HCT116 (cell line): ENCODE measurements at places on chromosomes 3 and 15.

- no peak for DNase-seq
These were observed 218.1 kb downstream of the NSUN3 start for GRCh38 chr3:94280958-94281357.

DNA sequence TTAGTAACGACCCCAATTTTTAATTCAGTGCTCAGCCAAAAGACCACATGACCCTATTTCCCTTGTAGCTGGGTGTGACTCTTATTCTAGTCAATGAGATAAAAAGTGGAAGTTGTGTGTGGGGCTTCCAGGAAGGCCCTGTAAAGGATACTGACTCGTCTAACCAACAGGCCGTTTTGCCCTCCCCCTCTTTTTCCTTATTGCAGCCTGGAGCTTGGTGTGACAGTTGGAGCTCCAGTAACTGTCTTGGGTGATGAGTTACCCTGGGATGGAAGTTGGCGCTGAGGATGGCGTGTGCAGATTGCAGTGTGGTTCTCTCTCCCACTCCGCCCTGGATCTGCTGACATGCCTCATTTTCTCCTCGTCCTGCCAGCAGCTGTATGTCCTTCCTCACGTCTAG lies 209.3 kb upstream of the PROK2 start:
- DNase-seq = no peak

- no peak for DNase-seq
These were observed 9.3 kb upstream of the BCL2L10 start for GRCh38 chr15:52121896-52122295.

GRCh38 chr3:52730681-52731080 lies 24.8 kb downstream of the SPCS1 start:
- DNase-seq = no peak

DNA sequence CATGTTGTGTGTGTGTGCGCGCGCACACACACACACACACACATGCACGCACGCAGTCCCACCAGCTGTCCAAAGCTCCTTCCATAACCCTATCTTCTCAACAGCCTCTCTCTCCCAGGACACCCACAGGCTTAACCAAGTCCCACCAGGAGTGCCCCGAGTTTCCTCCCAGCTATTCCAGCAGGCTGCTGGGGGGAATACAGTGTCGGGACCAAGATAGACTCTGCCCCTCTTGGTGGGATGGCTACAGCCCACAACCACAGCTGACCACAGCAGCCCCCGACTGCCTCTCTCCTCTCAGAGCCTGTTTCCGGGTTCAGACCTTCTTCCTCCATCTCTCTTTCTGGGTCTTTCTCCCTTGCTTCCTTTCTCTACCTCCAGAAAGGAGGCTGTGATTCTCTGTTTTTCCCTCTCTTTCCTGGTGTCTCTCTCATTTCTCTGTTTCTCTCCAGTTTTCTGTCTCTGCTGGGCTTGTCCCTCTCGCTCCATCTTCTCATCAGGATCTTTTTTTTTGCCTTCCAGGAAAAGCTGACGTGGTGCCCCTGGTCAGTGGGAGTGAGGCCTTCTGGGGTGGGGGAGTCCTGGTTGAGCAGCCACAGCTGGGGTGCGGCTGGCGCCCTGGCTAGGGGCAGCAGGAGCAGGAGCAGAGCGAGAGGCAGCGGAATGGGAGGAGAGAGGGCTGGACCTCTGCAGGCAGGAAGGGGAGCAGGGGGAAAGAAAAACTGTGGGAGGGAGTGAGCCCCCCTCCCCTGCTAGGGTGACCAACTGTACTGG lies 3.3 kb upstream of the ISLR start:
- no peak for DNase-seq

DNA sequence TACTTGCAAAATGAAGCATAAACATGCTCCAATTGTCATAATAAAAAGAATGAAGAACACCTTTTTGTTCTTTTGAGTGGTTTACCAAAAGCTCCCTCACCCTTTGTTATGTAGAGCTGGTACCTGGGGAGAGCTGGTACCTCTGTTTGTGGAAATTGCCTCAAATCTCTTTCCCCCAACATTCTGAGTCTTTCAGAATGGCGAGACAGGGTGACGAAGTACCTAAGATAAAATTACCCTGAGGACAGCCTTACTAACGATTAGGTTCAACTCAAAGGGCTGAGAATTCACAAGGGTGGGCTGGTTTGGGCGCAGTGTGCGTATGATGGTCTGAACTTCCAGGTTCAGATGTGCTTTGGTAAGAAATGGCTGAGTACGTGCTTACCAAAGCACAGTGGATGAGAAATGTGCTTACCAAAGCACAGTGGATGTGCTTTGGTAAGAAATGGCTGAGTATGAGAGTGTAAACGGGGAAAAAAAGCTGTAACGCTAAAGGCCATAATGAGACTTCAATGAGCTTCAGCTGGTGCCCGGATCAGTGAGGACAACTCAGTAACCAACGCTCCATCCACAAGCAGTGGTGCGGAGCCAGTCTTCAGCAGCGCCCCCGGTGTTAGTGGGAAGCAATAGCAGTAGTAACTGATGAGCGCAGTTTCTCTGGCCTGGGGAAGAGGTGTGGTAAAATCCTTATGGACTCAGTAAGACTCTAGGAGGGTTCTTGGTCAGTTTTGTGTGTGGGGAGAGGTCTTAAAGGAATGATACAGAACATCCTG lies 72.3 kb upstream of the LRIG1 start:
- peak; percentile 40 for DNase-seq

DNA sequence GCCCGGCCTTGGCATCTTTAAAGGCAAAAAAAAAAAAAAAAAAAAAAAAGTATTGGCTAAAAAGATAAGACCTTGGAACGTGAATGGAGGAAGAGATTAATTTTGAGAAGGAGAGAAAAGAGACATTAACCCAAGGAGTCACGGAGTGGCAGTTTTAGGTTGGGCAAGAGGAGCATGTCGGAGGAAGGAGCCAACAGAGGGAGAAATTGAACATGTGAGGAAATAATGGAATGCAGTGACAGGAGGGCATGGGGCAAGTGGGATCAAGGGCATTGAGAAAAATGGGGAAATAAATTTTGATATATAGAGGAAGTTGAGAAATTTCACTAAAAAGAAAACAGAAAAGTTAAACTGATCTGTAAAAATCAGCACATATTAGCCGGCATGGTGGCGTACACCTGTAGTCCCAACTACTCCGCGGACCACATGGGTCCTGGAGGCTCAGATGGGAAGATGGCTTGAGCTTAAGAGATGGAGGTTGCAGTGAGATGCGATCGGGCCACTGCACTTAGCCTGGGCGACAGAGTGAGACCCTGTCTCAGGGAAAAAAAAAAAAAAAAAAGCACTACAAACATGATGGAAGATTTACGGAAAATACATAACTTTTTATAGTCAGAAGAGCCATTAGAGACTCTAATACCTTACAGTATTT lies 1.2 kb downstream of the HAUS2 start:
- no peak for DNase-seq

DNA sequence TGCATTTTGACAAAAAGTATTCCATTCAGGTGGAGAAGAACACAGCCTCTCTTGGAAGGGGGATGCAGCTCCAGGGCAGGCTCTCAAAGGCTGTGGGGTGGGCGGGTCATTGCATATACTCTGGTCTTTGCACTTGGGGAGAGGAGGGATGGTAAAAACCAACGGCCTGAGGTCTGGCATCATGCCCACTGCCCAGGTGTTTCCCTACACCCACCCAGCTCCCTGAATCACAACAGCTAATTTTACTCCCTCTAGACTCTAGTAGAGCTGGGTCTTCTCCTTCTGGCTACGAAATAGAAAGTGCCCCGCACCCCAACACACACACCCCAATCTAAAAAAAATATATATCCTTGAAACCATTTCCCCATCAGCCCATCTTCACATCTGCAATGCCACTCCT lies 1.0 kb downstream of the MYLK start:
- no peak for DNase-seq

DNA sequence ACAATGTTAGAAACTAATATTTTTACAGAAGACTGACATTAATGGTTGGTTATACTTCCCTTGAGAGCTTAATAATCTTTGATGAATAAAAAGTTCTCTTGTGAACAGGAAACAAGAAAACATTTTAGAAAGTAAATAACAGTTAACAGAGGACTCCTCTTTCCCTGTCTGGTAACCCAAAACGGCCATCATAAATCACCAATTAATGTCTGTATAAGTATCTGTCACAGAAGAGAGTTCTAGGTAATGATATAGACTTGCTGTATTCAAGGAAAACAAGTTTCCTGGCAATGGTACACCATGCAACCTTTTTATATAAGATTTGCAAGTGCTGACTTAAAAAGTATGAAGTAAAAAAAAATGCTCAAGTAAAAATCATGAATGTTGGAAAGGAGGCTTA lies 426.7 kb downstream of the SOX2 start:
- no peak for DNase-seq

GRCh38 chr3:187737006-187737367 lies 8.3 kb downstream of the BCL6 start:
- DNase-seq = no peak

- no peak for DNase-seq
These were observed 34.1 kb downstream of the ACP3 start for GRCh38 chr3:132351222-132351806.

DNA sequence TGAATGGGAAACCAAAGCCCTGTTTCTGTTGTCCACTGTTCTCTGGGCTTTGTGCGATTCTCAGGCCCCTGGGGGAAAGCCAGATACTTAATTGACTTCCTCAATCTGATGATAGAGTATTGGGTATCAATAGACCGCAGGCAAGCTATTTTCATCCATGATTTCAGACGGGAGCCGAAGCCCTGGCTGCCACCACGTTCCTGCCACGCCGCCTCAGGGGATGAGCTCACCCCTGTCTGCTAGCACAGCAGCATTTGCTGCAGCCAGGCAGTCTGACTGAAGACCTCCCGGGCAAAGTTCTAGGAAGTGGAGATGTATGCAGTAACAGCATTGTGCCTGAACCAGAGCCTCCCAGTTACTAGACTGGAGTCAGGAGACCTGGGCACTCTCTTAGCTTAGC lies 69.8 kb downstream of the ISG20 start:
- no peak for DNase-seq
